Hypothalamus (tissue), 51 donors: ENCODE measurements at places on chromosomes 12 and 14.

DNA sequence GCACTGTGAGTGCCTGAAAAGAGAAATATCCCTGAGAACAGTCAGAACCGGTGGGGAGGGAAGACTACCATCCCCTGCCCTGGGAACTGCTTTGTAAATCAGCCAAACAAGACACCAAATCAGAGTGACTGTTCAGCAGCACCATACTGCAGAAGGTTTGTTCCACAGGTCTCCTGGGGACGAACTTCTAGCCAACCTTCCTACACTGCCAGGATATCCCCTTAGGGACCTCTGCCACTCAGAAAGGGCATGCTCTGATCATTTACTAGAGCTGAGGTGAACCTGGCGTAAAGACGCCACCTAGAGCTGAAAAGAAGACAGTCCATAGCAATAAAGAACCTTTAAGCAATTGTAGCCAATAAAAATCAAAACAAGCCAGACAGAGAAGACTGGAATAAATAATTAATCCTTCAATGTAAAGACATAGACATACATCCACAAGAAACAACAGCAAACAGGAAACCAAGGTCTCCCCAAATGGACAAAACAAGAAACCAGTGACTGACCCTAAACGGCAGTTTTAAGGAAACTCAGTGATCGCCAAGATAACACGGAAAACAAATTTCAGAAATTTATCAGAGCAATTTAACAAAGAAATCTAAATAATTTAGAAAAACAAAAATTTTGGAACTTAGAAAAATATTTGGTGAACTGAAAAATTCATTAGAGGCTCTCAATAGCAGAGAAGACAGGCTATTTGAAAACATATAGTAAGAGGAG, 228.1 kb upstream of the AMIGO2 start:
- no peak for DNase-seq

- no peak for DNase-seq
Observed at GRCh38 chr12:42666671-42667243, 77.2 kb upstream of the PRICKLE1 start.

DNA sequence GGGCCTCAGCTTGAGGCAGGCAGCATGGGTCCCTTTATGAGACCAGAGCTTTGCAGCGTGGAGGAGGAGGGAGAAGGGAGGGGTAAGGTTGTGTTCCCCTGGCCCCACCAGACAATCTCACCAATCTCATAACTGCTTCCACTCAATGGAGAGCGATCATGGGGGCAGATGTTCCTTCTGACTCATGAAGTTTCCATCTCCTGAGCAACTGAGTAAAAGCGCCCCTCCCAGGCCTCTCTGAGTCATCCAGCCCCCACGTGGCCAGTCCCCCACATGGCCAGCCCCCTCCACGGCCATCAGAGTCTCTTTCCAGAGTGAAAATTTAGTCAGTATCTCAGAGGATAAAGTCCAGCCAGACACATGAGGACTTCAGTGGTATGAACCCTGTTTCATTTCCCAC, 39.2 kb upstream of the PLXNC1 start:
- no peak for DNase-seq

GRCh38 chr12:108317308-108318234, 21.5 kb downstream of the CMKLR1 start:
- DNase-seq: no peak

- DNase-seq: no peak
Observed at GRCh38 chr14:72498646-72499045, 395.3 kb downstream of the DPF3 start.

- DNase-seq: no peak
Observed at GRCh38 chr14:47507861-47508260, 167.5 kb downstream of the MDGA2 start.

DNA sequence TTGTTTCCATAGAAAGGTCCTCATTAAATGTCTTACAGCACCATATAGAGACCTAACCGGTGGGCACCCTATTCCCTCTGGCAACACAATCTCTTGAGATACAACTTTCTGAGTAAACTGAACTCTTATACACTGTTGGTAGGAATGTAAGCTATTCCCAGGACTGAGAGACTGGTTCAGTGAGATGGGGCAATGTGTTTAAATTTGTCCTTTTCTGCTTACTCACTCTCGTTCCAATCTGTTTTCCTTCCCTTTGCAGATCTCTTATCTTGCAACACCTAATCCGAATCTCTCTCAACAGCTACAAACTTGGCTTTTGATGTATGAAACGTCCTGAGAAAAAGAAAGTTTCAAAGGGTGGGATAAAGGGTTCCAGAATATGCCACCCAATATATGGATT, 26.1 kb upstream of the ETV6 start:
- DNase-seq: no peak

- DNase-seq: no peak
Observed at GRCh38 chr12:89762498-89763170, 54.0 kb upstream of the ATP2B1 start.

DNA sequence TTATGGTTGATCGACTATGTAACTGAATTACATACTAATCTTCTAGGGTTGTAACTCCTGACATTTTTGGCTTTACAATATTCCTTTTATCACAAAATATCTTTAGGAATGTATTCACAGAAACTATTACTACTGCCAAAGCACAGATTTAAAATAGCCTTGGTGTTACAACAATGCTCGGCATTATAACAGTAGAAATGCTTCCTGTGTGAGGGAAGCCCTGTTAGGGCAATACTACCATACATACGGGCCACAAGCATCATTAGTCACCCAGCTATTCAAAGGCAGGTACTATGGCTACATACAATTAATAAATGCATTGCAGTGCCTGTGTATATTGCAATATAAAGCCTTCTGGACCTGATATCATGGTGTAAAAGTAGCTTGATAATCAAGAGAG, 517.8 kb downstream of the C12orf50 start:
- DNase-seq: no peak

- no peak for DNase-seq
Observed at GRCh38 chr14:101711041-101711856, 50.3 kb upstream of the PPP2R5C start.

DNA sequence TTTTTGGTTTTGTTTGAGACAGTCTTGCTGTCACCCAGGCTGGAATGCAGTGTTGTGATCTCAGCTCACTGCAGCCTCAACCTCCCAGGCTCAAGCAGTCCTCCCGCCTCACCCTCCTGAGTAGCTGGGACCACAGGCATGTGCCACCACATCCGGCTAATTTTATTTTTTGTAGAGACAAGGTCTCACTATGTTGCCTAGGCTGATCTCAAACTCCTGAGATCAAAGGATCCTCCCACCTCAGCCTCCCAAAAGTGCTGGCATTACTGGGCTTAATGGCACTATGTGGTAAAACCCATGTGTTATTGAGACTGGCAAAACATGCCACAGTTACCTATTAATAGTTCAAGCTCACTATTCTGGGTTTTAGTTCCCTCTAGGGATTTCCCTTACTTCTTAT, 51.2 kb upstream of the KCNH3 start:
- DNase-seq: no peak

GRCh38 chr12:49621651-49622500, 1.5 kb upstream of the PRPF40B start:
- no peak for DNase-seq
